Inflammatory macrophage (primary cell): ENCODE measurements at places on chromosomes 3 and 15.

DNA sequence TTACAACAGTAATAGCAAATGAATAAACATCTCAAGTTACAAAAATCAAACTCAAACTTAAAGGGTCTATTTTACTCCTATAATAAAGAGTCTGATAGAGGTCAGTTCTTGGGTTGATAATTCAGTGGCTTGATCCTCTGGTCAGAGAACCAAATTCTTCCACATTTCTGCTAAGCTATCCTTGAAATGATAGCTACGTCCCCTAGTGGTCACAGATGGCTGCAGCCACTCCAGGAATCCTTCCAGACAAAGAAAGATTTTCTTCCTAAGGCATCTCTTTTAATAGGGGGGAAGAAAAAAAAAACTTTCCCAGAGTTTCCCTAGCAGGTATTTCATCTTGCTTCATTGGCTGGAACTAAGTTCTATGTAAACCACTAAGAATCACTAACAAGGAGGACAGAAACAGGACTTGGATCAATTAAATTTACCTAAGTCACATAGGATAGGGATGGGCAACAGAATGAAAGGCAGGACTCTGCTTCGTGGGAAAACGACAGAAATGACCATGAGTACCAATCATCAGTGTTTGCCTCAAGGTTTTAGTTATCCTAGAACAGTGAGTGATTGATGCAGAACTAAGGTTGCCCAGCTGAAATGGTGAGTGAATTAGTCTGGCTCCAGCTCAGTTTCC, 160.7 kb downstream of the STAC start:
- peak; percentile 32 for DNase-seq

- no peak for DNase-seq
Observed at GRCh38 chr3:189308608-189309007, 136.8 kb downstream of the TPRG1 start.

- DNase-seq = no peak
Observed at GRCh38 chr3:43034911-43035310, 55.8 kb downstream of the GASK1A start.

DNA sequence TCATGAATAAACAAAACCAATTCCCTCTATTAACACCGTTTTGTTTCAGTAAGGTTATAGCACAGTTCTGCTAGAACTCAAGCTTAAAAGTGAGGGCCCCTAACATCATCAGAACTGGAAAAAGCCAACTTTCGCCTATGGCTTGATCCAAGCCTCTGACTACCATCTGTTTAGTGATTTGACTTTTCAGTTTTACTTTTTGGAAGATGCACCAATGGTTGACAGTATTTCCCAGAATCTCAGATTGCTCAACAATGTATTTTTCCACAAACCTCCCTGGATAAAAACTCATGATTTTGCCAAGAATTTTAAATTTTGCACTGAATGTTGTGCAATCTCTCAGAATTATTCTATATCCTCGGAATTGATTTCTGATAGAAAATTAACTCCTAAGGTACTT, 190.7 kb downstream of the LSAMP start:
- DNase-seq = no peak

DNA sequence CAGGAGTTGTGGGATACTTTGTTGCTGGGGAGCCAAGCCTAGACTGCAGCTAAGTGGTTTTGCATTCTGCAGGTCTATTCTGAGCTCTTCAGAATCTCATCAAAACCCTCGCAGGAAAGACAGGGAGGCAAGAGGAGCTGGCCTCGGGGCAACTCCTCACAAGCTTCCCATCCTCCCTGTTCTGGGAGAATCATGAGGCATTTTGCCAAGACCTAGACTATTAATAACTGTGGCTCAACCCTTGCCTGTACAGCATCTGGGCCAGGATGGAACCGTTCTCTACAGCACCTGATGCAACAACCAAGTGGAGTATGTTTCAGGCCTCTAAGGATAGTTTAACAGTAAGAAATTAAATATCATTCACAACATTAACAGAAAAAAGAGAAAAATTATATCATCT, 20.2 kb upstream of the SLC6A20 start:
- DNase-seq = no peak

- DNase-seq = peak; percentile 31
Observed at GRCh38 chr3:125119752-125120378, 64.1 kb upstream of the HEG1 start.

DNA sequence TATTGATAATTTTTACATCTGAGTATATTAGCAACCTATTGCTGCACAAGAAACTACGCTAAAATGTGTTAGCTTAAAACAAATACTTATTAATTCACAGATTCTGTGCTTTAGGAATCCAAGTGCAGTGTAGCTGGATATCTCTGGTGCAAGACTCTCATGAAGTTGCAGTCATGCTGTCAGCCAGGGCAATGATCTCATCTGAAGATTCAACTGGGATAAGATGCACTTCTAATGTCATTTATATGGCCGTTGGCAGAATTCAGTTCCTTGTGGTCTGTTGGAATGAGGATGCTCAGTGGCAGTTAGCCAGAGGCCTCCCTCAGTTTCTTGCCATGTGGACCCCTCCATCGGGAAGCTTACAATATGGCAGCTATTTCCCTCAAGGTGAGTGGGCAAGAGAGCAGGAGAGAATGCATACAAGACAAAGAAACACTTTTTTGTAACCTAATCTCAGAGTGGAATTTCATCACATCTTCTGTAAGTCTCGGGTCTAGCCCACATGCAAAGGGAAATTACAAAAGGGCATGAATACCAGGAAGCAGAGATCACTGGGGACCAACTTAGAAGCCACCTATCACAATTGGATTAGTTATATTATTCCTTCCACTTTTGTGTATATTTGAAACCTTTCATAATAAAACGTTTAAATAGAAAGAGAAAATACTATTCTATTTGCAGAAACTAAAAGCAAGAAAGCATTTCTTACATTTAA, 61.6 kb downstream of the DPH6 start:
- DNase-seq = no peak

DNA sequence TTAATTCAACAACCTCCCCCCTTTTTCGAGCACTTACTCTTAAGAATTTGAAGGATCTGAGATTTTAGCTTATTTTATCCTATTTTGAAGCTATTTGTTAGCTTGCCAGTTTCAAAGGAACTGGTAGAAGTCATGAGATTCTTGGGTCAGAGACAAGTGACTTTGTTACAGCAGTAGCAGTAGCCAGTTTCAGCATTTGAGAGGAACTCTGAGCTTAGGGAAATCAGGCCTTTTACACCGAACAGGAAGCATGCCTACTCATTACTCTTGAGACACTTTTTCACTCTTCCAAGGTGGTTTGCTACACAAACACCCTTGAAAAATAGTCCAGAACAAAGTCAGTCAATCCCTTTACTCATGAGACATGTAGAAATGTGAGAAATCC, 24.5 kb upstream of the TM4SF1 start:
- peak; percentile 94 for DNase-seq

- DNase-seq = no peak
Observed at GRCh38 chr3:184822654-184823053, 10.7 kb downstream of the VPS8 start.

GRCh38 chr3:127456471-127457093, 134.0 kb downstream of the TPRA1 start:
- no peak for DNase-seq

DNA sequence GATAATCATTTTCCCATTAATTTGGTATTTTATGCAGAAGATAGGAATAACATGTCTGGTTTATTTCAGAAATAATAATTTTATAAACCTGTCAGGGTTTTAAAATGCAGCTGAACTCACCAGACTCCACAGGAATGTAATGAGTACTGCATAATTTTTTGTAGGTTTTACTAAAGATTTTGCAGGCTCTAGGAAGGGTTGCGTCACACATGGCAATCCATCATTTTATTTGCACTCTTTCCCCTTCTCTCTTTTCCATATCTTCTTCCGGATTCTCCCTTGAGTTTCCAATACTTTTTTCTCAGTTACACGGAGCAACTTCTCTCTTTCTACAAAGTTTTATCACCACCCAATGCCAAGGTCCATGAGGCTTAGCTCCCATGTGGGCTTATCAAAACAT, 234.7 kb downstream of the NFKBIZ start:
- no peak for DNase-seq

GRCh38 chr3:165770781-165771180, 66.4 kb downstream of the BCHE start:
- no peak for DNase-seq

- no peak for DNase-seq
Observed at GRCh38 chr3:37291275-37291700, 116.9 kb upstream of the LRRFIP2 start.

DNA sequence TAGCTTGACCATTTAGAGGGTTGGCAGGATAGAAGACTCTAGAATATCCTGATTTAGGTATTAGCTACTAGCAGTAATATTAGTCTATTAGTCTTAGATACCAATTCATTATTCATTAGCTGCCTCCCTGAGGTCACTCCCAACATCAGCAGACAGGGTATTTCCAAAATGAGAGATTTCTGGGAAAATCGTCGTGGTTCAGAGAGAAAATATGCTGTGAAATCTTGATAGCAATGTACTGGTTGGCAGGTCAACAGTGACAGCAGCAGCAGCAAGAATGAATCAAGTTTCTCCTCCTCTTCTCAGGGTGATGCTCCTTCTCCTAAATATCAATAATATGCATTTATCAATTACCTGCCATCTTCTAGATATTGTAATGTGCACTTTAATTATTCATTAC, 41.3 kb upstream of the ROBO1 start:
- DNase-seq = no peak

DNA sequence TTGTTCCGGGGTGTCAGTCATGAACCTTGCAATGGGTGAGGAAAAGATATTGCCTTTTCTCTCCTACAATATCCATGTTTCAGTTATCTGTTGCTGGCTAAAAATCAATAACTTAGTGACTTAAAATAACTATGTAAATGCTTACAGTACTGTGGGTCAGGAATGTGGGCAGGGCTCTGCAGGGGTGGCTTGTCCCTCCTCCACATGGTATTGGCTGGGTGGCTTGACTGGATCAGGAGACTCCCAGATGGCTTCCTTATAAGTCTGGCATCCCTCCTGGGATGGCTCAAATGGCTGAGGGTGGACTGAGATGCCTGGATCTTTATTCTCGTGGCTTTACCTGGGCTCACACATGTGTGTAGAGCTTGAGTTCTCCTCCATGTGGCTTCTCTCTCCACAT, 47.5 kb downstream of the GTPBP8 start:
- no peak for DNase-seq

GRCh38 chr3:54875596-54876268, 52.1 kb downstream of the LRTM1 start:
- DNase-seq = no peak

DNA sequence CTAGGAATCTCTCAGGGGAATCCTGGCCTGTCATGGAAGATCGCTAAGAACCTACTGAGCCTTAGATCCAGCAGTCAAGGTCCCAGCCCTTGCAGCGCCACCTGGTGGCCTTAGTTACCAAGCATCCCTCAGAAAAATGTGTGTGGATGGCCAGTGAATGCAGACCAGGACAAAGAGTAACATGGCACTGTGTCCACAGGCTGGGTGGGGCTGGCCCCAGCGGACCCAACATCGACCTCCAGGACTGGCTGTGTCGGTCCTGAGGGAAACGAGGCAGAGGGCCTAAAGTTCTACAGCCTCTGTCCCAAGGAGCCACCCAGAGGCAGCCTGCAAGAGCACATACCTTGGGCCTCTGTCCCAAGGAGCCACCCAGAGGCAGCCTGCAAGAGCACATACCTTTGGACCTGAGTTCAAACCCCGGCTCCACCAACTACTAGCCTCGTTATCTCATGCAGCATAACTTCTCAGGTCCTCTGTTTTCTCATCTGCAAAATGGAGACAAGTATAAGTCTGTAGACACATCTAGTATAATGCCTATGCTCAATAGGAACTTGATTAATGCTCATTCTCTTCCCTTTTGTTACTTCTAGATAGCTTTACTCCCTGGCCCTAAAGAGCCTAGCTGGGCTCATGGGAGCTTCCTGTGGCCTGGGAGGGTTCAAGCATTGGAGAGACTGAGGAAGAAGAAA, 57.5 kb upstream of the HERC1 start:
- peak; percentile 83 for DNase-seq
